ENCODE measurements at places on chromosomes 12 and 14.

- no peak for DNase-seq
Measured at GRCh38 chr14:99040052-99040451, 231.9 kb downstream of the BCL11B start.

DNA sequence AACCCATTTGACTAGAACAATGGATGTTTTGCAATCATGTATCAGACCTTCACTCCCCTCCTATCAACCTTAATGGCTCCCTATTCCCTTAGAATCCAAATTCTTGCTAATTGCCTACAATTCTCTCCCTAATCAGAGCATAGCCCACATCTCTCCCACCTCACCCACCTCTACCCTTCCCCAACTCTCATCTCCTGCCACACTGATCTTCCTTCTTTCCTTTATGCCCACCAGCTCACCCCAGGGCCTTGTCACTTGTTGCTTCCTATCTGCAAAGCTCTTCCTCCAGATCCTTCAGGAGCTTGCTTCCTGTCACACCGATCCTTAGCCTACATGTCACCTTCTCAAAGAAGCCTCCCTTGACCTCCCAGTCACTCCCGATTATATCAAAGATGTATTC, 177.8 kb downstream of the KSR2 start:
- no peak for DNase-seq

DNA sequence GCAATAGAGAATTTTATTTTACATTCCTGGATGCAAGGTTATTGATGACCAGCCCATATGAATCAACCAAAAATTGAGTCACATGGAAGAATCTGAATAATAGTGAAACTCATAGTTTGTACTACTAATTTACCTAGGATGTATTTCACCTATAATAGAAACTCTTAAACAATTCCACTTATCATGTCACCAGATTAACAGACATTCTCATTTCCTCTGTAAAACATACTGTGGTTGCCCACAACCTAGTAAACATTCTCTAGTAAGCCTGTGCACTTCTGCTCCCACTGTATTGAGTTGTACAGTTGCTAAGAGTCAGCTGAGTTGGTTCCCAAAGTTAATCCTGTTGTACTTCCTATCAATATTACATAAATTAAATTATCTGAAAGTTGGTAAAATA, 196.6 kb upstream of the TMTC1 start:
- DNase-seq, result no peak

DNA sequence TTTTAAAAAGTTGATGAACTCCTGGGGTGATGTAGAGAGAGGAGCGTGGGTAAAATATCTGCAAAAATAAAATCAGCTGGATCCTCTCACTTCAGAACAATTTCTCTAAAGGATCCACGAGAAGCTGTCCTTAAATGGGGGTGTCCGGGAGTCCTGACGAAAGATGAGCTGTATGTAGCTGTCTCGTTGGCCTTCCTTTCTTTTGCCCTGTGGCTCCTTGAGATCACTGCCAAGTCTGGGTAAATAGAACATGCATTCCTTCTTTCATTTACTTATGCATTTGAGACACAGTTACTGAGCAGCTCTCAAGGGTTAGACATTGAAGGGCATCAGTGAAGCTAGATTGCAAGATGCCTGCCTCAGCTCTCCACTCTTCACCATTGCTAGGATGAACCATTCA, 35.2 kb upstream of the TXNRD1 start:
- DNase-seq, result no peak

DNA sequence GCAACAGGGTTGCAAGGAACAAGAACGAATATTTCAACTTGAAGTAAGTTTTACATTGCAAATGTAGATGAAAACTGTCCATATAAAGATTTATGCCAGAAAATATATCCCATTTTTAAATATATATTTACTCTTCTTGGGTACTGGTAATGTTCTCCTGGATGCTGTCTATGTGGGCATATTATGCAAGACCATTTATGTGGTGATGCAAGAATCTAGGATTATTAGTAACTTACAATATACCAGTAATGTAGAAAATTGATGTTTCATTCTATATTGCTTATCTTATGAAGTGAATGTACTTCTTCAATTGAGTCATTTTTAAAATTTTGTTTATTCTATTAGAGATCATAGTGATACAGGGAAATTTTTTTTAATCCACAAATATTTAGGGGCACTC, 25.1 kb downstream of the FGFR1OP2 start:
- no peak for DNase-seq

DNA sequence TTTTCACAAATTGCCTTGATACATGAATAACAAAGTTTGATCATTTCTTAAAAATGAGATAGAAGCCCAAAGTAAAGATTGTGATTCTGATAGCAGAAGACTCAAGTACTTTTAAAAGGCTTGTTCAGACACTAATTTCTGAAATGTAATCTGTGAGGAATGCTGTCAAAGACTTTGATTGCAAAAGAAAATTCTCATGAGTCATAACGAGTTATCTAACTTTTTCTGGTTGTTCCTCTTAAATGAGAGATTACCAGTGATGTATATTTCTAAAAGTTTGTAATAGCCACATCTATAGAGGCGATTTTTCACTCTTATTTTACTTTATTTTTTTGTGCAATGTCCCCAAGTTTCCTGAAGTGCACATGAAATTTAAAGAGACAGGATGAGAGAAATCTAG, 7.0 kb downstream of the PYGL start:
- DNase-seq, result no peak

DNA sequence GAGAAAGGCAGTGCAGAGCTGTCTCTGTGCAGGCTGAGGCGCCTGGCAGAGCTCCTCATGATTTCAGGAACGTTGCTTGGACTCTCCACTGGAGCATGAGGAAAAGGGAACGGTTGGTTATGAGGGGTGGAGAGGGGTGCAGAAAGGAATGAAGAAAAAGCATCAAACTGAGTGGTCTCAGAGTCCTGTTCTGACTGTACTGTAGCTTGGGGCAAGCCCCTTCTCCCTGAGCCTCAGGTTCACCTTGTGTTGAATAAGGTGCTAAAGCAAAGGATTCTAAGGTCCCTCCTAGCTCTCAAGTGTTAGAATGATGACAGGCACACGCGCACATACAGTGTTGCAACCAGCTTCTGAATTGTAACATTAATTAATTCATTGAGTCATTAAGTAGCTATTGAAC, 125.2 kb upstream of the PARP11 start:
- no peak for DNase-seq
